ENCODE measurements at places on chromosomes 2 and 18.
A peak's percentile ranks its signal among the peaks of the same experiment; 100 is the strongest.

DNA sequence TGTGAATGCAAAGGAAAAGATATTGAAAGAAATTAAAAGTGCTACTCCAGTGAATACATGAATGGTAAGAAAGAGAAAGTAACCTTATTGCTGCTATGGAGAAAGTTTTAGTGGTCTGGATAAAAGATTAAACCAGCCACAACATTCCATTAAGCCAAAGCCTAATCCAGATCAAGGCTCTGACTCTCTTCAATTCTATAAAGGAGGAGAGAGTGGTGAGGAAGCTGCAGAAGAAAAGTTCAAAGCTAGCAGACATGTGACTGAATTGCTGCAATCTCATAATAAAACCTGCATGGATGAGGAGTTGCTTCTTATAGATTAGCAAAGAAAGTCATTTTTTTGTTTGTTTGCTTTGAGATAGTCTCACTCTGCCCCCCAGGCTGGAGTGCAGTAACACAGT lies 130.2 kb downstream of the DNAH6 start:
- DNase-seq, result no peak

DNA sequence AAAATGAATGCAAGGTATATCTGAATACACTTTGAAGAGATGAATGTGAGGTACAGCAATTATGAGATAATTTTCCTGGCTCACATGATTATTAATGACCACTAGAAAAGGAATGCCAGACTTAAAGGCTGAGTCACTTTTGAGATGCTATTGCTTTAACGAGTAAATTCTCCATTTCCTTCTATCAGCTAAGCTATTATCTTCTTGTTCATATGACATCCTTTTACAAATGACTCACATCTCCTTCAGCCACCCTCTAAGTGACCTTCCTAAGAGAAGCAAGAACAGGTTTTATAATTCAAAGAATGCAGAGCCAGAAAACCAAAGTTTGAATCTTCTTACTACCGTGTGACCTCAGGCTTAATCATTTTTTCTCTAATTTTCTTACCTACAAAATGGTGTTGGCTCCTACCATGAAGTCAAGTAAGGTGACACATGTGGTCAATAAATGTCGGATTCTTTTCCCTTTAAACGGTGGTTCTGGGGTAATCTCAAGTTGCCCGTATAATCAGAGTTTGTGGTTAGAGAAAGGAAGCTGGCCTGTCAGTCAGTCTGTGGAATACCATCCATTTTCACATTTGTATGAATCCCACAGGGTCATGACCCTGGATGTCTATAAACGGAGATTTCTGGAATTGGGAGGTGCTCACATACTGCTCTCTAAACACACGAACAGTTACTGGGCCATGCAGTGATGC lies 184.0 kb upstream of the PID1 start:
- no peak for DNase-seq

DNA sequence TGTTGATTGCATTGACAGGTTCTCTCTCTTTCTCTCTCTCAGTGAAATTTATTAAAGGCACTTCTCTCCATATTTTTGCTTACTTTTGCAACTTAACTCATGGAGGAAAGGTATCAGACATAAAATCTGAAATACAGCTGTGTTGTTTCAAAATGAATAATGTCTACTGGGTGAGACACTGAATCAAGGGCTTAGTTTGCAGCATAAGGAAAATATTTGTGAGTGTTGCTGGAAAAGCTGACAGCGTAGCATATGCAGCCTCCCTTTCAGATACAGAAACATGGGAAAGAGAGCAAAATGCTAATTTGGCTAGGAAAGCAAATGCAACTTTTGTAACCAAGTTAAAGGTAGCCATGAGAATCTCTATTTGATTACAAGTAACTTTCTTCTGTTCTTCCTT lies 81.5 kb upstream of the COL3A1 start:
- no peak for DNase-seq

GRCh38 chr2:99942561-99943347 lies 199.6 kb downstream of the AFF3 start:
- DNase-seq, result no peak

GRCh38 chr2:70960833-70961647 lies 17.4 kb upstream of the ANKRD53 start:
- DNase-seq, result no peak

- DNase-seq, result no peak
These were observed 136.1 kb upstream of the NOSTRIN start for GRCh38 chr2:168666339-168666738.

DNA sequence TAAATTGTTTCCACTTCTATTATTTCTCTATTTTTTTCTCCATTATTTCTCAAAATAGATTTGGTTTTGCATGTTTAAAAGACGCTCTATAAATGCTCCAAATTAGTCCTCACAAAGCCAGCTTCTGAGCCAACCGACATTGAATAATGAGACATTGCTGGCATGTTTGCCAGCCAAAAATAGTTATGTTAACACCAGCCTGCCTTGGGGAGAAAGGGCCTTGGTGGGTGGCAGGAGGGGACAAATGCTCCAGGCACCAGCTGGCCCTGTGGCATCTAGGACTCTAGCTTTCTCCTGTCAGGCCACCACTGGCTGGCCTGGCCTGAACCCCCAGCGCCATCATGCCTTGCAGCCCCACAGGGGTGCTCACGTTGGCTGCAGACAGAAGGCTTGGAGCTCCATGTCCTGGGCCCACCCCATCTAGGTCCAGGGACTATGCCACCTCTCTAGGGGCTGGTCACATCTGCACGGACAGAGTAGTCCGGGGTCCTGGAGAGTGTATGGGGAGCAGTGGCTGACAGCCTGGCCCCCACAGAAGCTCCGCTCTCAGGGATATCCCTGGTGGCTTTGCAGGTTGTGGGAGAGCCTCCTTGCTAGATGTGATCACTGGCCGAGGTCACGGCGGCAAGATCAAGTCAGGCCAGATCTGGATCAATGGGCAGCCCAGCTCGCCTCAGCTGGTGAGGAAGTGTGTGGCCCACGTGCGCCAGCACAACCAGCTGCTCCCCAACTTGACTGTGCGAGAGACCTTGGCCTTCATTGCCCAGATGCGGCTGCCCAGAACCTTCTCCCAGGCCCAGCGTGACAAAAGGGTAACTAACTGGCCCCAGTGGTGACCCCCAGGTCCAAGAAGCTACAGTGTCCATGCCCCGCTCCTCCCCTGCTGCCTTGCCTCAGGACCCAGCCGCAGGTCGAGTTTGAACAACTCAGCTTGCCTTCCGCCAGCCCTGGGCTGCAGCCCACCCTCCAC lies 12.5 kb downstream of the ABCG8 start:
- DNase-seq, result no peak

DNA sequence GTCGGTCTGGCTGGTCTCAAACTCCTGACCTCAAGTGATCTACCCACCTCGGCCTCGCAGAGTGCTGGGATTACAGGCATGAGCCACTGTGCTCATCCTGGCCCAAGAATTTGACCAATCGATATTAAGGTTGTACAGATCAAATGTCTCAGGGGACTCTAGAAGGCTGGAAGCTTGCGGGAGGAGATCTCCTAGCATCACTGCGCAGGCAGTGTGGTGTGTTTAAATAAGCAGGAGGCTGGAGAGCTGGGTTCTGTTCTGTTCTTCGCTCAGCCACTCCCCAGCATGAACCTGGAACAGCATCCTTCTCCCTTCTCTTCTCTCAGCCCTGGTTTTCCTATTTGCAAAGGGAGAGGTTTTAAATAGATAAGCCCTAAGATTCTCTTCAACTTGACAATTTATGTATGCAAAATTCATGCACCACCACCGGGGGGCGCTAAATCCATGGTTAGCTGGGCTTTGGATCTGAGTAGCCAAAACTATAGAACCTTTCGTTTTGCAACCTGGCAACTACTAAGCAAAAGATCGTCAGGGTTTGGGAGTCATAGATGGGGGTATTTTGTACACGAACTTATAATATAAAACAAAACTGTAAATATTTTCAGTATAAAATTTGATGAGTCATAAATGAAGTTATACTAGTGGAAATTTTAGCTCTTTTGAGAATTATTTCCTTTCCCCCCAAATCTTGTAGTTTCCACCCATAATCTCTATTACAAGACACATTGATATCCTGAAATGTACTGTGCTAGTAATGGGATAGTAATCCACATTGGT lies 60.6 kb downstream of the SLC16A14 start:
- peak; percentile 59 for DNase-seq

- DNase-seq, result no peak
These were observed 10.0 kb downstream of the PRELID3A start for GRCh38 chr18:12417687-12418086.

DNA sequence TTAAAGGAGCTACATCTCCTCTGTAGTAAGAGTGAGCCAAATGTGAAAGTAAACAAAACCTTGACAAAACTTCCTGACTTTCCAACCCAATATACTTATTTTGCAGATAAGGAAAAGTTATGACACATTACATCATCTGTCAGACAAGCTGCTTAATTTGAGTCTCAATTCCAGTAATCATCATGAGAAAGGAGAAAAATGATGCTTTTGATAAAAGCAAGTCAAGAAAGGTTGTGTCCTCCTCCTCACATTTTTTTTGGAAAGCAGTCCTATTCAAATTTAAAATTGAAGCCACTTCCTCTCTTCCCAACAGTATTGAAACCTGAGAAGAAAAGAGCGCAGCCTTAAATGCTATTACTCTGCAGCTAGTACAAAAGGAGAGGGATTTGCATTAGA lies 519.6 kb downstream of the LRP1B start:
- DNase-seq, result peak; percentile 55

- DNase-seq, result no peak
These were observed 13.5 kb downstream of the SDC1 start for GRCh38 chr2:20211420-20211819.

- no peak for DNase-seq
These were observed 14.8 kb downstream of the COL5A2 start for GRCh38 chr2:189164746-189165145.

GRCh38 chr18:7585276-7585670 lies 18.2 kb downstream of the PTPRM start:
- DNase-seq, result no peak

GRCh38 chr2:65062843-65063825 lies 6.9 kb downstream of the CEP68 start:
- no peak for DNase-seq

GRCh38 chr2:9139491-9140443 lies 66.8 kb upstream of the ASAP2 start:
- DNase-seq, result peak; percentile 68

- no peak for DNase-seq
These were observed 87.1 kb downstream of the GFPT1 start for GRCh38 chr2:69299772-69300516.

- DNase-seq, result no peak
These were observed 190.4 kb downstream of the FMNL2 start for GRCh38 chr2:152525277-152525838.

- no peak for DNase-seq
These were observed 72.0 kb downstream of the AGPS start for GRCh38 chr2:177464549-177464948.

DNA sequence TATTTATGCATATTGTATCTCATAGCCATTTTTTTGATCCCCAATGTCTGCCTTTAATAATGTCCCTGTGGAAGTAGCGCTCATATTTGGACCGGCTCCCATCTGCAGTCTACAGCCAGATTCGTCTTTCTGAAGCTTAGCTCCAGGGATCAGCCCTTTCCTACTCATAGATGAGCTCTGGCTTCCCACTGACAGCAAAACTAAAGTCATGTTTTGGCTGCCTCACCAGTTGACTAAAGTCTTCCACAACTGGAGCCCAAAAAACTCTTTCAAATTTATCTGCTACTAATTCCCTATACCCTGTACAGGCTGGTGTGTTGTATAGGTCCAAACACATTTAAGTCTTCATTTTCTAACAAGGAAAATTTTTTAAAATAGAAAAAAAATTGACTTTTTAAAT lies 294.2 kb upstream of the HNMT start:
- no peak for DNase-seq

- DNase-seq, result no peak
These were observed 24.0 kb upstream of the SLC39A10 start for GRCh38 chr2:195632856-195633572.

DNA sequence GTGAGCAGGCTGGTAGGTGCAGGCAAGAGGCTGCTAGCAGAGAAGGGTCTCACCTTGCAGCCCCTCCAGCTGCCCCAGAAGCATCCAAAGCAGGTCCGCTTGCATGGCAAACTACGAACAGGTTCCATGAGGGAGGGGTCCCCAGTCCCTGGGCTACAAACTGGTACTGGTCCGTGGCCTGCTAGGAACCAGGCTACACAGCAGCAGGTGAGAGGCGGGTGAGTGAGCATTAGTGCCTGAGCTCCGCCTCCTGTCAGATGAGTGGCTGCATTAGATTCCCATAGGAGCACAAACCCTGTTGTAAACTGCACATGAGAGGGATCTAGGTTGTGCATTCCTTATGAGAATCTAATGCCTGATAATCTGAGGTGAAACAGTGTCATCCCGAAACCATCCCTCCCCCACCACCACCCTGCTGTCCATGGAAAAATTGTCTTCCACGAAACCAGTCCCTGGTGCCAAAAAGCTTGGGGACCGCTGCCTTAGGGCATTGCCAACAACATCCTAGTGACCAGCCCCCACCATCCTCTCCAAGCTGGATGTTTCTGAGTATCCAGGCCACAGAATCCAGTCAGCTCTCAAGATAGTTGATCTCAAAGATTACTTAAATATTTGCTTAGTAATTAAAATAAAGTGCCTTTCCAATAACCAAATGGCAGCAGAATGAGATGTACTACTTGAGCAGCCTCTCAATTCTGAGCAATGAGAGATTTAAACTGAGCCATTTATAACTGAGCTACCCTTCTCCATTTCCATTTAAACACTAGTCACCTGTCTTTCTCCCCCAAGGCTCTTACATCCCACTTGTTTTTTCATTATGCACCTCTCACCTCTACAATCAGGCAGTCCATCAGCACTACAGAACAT lies 32.4 kb downstream of the LRP2 start:
- DNase-seq, result peak; percentile 88

Measured in NCI-H69 (cell line).